Kidney epithelial cell (primary cell): ENCODE measurements at places on chromosomes 6 and 20. TPM values are rescaled to one million over a fixed set of nuclear protein-coding genes. Genes with fewer than 3 reads are reported as not detected.

DNA sequence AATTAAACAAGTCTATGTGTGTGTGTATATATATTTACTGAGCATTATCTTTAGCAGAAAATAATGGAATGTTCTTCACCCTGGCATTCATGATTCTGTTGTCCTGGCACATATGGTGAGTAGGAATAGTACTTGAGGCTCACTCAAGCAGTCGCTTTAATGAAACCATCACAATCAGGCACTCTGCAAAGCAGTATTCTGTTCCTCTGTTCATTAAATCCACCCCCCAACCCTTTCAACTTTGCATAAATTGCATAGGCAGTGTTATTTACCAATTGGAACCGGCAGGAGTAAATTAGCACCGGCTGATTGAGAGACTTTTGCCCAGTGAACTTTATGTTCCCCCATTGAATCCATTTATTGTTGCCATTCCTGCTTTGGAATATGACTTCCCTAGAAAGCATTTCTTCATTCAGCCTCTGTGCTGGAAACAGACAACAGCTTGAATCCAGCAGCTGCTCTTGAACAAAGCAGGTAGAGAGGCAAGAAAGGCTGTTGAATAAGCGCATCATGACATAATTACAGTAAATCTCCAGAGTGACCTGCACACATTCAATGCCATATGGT is 268.0 kb upstream of the RNF217 start:
- DNase-seq: no peak

GRCh38 chr20:30612344-30612743 is 645.1 kb upstream of the DEFB115 start:
- no peak for DNase-seq

- no peak for DNase-seq
Measured at GRCh38 chr20:39289316-39289715, 327.2 kb downstream of the DHX35 start.

The TRDN gene
- not detected in 2 replicates for total RNA-seq

GRCh38 chr20:17636523-17637412 is 45.3 kb downstream of the RRBP1 start:
- no peak for DNase-seq

- no peak for DNase-seq
Measured at GRCh38 chr20:47773371-47773786, 11.9 kb downstream of the SULF2 start.

- no peak for DNase-seq
Measured at GRCh38 chr20:57829805-57830514, 120.1 kb upstream of the PMEPA1 start.

The ADGRB3 gene
- total RNA-seq: 0.82 and 0.92 TPM in 2 replicates

The PRDM1 gene
- total RNA-seq: 2.7 and 4.5 TPM in 2 replicates

- DNase-seq: no peak
Measured at GRCh38 chr6:108684771-108685329, 124.1 kb downstream of the FOXO3 start.

DNA sequence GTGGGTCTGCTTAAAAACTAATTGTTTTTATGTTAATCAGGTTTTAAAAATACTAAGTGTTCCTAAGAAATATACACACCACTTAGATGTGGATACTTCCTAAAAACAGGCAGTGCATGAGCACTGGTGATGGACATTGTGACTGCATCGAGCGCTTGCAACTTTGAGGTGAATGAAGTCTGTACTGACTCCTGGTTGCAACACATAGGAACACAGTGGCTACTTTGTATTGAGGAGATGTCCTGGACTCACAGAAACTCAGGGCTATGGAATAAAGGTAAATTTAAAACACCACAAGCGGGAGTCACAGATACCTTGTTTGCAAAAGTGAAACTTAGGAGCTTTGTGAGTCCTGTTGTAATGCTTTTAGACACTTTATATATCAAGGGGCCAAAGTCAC is 55.6 kb upstream of the POLR1H start:
- no peak for DNase-seq

The FOXQ1 gene
- 6.8 and 6.9 TPM in 2 replicates for total RNA-seq

- no peak for DNase-seq
Measured at GRCh38 chr6:89604653-89605052, 33.9 kb downstream of the LYRM2 start.

The PPP1R18 gene
- 125 and 129 TPM in 2 replicates for total RNA-seq

The DPPA5 gene
- total RNA-seq: not detected in 2 replicates
